Dermis blood vessel endothelial cell (primary cell): ENCODE measurements at places on chromosomes 1 and 21. TPM values are rescaled to one million over a fixed set of nuclear protein-coding genes. Genes with fewer than 3 reads are reported as not detected.

- no peak for DNase-seq
These were observed 3.8 kb upstream of the ZNF692 start for GRCh38 chr1:248862695-248862997.

GRCh38 chr21:24275616-24276015, 1331.7 kb downstream of the MRPL39 start:
- DNase-seq: no peak

GRCh38 chr1:113879739-113880038, 7.7 kb downstream of the BCL2L15 start:
- DNase-seq: no peak

DNA sequence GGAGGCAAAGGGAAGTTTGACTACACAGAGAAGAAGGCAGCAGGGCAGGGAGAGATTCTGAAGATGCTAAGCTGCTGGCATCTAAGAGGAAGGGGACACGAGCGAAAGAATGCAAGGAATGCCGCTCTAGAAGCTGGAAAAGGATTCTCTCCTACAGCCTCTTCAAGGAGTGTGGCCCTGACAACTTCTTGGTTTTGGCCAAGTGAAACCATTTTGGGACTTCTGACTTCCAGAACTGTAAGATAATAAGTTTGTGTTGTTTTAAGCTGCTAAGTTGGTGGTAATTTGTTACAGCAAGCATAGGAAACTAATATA, 28.5 kb downstream of the MGST3 start:
- DNase-seq: no peak

DNA sequence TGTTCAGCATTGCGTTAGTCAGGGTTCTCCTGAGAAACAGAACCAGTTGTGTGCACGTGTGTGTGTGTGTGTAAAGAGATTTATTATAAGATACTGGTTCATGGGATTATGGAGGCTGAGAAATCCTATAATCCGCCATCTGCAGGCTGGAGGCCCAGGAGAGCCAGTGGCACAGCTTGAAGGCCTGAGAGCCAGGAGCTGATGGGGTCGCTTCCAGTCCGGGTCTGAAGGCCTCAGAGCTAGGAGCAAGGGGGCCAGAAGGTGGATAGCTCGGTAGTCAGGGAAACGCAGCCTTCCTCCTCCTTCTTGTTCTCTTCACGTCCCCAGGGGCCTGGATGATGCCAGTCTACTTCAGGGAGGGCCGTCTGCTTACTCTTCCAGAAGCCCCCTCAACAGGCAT, 37.7 kb downstream of the FAAP20 start:
- DNase-seq: no peak

The MAB21L3 gene
- total RNA-seq: under 0.01 and 0.09 TPM in 2 replicates

- no peak for DNase-seq
These were observed 1.0 kb downstream of the KCNK1 start for GRCh38 chr1:233614743-233615521.

The S1PR1 gene
- 311 and 394 TPM in 2 replicates for total RNA-seq

GRCh38 chr1:192418552-192419285, 101.9 kb downstream of the RGS21 start:
- DNase-seq: no peak

GRCh38 chr21:35852820-35853219, 207.5 kb downstream of the SETD4 start:
- no peak for DNase-seq

The NHLH1 gene
- under 0.01 and 0.05 TPM in 2 replicates for total RNA-seq
